ENCODE measurements at places on chromosomes 3 and 15.
A peak's percentile ranks its signal among the peaks of the same experiment; 100 is the strongest.

GRCh38 chr15:91782221-91782620 is 71.3 kb upstream of the SLCO3A1 start:
- no peak for DNase-seq

- DNase-seq: no peak
These were observed 406 bp upstream of the RASA2 start for GRCh38 chr3:141486496-141486745.

DNA sequence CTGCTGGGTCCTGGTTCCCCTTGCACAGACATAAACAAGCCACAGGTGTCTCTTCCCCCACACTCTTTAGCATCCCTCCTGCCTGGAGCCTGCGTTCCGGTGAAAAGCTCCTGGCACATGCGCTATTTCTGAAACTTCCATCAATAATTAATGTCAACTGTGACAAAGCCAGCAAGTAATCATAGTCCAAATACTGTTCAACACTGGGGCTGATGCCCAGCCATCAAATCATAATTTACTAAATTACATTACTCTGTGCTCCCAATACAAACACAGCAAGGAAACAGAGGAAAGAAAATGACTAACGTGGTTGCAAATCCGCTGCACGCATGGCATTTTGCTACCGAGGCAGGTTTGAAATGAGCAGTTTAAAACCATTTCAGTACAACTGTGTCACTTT is 294.7 kb downstream of the ERC2 start:
- DNase-seq: no peak

DNA sequence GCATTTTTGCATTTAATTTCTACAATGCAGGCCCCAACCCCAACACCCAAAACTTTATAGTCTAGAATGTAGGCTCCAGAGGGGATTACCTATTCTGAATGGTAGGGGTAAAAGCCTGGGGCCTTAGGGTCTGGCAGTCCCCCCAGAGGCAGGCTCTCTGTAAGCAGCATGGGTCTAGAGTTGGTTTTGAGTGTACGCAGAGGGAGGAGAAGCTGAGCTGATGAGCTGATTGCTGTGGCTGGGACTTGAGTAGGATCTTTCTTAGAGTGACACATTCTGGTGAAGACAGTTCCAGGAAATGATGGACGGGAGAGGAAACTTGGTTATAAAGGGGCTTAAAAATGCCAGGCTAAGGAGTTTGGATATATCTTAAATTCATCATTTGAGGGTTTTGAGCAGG is 2.1 kb downstream of the LPP start:
- DNase-seq: no peak

DNA sequence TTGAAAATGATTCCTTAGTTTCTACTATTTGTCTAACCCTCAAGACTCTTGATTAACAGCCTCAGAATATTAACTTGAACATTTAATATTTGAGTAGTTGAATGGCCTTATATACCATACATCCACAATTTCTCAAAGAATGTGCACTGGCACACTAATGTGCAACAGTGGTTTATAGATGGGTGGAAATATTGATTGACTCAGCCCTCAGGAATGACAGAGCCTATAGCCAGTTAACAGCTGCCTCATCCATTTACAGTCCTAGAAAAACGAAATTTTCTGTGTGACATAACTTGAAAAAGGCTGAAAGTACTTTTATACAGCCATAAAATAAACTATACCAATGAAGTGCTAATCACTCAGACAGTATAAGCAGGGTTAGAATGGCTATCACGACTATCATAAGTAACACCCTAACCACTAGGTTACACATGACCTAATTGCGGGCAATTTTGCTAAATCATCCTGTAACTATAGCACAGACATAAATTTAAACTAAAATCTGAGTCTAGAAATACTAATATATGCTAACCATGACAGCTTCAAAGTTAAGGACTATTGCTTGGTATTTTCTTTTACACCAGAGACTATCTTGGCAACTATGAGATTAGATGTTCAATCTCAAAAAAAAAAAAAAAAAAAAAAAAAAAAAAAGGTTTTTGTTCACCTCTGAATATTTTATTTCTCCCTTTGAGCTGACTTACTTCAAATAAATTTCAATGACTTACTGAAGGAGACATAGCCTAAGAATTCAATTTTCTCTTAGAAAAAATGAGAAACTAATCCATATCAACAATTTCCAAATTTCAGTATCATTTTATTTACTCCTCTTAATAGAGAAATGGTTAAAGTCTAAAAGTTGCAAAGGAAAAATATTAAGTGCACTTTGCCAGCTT is 9.3 kb downstream of the SECISBP2L start:
- DNase-seq: peak; percentile 81

- DNase-seq: no peak
These were observed 4.2 kb downstream of the PLSCR1 start for GRCh38 chr3:146540236-146540635.

DNA sequence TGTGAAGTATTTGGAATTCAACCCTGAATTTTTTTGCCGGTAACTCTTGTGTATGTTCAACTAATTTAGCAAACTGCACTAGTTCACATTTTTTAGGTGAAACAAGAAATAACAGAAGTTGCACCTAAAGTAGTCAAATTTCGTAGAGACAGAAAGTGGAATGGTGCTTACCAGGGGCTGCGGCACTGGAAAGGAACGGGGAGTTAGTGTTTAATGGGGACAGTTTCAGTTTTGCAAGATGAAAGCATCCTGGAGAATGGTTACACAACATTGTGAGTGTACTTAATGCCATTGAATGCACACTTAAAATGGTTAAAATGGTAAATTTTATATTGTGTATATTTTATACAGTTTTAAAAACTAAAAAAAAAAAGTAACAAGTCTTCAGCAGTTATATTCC is 27.4 kb downstream of the PPARG start:
- DNase-seq: peak; percentile 38

- no peak for DNase-seq
These were observed 287.7 kb downstream of the RORA start for GRCh38 chr15:60941448-60941847.

DNA sequence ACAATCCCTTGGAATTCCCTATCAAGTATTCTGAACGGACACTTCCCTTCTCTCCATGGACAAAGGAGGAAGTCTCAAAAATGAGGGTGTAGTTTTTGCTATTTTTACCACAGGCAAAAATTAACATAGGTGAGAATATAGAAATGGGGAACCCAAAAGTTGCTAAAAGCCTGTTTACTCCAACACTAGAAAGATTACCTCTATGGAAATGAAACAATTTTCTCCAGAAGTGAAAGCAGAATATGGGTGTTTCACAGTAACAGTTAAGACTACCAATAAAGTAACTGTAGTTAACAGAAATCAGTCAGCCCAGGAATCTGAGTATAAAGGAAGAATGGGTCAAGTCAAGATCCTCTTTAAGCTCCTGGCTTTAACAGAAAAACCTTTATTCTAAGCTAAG is 9.3 kb downstream of the TRA2B start:
- DNase-seq: no peak

GRCh38 chr15:92650256-92650655 is 5.3 kb downstream of the FAM174B start:
- no peak for DNase-seq

DNA sequence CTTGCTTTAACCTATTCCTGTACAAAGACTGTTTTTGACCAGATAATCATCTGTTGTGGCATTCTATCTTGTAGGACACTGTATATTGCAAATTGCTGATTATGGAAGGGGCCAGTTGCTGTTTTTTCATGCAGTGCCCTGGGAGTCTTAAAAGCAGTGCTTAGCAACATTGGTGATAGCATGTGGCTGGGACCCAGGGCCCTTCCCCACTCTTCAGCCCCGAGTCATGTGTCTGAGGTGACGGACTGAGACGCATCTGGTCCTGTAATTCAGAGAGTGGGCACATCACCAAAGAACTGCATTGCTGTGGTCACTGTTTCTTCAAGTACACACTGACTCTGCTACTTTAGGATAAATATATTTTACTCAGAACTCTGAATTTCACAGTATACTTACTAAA is 63.4 kb downstream of the SNRK start:
- DNase-seq: no peak

- DNase-seq: no peak
These were observed 129.0 kb downstream of the RPL22L1 start for GRCh38 chr3:170740726-170741591.

GRCh38 chr3:65039754-65040210 is 352.0 kb upstream of the ADAMTS9 start:
- no peak for DNase-seq

DNA sequence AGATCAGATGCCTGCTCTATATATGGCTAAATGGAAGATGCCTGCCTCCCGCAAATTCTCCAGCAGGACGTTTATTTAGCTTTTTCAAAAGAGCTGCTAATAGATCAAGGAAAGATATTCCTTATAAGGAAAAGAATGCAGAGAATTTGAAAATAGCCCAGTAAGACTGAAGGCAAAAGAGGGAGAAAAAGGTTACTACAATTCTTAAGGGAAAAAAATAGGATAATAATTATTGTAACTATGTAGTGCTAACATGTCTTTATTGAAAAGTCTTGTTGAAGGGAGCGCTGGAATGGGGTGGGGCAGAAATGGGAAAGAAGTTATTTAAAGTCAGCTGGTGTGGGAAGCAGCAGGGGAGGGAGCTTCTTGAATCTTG is 2.9 kb downstream of the TPM1 start:
- peak; percentile 4 for DNase-seq

DNA sequence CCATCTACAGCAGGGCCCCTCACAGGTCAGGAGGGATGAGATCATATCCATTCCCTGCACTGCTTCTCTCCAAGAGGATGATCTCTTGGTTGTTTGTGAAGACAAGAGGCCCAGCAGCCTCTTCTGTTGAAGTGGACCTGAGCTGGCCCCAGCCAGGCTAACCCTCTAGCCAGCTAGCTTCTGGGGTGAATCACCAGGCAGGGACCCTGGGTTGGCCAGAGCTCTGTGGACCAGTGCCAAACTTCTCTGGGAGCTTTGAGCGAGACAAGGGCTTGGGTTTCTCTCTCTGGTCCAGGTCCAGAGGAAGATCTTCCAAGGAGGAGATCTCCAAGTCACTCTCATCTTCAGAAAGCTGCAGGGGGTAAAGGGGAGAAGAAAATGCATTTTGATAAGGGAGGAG is 52.7 kb downstream of the CLDN18 start:
- no peak for DNase-seq

DNA sequence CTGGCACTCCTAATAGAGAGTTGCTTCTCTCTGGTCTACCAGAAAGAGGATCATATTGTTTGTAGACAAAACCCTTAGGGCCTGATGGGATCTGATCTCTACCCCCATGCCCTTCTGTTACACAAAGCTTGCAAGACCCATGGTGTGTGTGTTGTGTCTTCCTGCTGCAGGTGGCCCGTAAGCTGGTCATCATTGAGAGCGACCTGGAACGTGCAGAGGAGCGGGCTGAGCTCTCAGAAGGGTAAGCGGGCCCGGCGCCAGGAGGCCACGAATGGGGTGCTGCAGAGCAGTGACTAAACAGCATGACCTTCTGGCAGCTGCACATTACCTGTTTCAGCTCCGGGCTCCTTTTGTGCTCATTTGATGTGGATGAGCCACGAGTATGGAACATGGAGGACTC is 18.2 kb downstream of the TPM1 start:
- peak; percentile 10 for DNase-seq

- peak; percentile 31 for DNase-seq
These were observed 417 bp downstream of the HACD2 start for GRCh38 chr3:123584284-123584987.

GRCh38 chr3:139107424-139108252 is 62.9 kb upstream of the PRR23C start:
- DNase-seq: no peak

- DNase-seq: no peak
These were observed 128.4 kb upstream of the HACD2 start for GRCh38 chr3:123713211-123713610.

- DNase-seq: no peak
These were observed 64.8 kb upstream of the HEG1 start for GRCh38 chr3:125120379-125121122.

- no peak for DNase-seq
These were observed 55.9 kb downstream of the BHLHE40 start for GRCh38 chr3:5035113-5035512.
